Hindlimb muscle (tissue), 1 donor: ENCODE measurements at places on chromosomes 7 and 10.

DNA sequence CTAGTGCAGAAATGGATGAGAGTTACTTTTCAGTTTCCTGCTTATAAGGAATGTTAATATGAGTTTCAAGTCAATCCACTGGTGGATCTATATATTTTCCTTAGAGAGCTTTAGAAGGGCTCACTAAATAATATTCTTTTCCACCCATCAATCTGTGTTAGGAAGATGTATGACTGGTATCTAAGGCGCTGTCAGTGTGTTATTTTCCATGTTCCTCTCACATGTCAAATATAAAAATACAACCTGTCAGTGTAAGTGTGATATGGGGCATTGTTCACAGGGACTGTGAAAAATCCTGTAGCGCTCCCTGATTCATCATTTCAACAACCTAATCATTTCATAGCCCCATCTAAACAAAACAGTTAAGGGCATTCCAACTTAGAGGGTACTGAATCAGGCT is 203.1 kb downstream of the TMEM26 start:
- DNase-seq: no peak

DNA sequence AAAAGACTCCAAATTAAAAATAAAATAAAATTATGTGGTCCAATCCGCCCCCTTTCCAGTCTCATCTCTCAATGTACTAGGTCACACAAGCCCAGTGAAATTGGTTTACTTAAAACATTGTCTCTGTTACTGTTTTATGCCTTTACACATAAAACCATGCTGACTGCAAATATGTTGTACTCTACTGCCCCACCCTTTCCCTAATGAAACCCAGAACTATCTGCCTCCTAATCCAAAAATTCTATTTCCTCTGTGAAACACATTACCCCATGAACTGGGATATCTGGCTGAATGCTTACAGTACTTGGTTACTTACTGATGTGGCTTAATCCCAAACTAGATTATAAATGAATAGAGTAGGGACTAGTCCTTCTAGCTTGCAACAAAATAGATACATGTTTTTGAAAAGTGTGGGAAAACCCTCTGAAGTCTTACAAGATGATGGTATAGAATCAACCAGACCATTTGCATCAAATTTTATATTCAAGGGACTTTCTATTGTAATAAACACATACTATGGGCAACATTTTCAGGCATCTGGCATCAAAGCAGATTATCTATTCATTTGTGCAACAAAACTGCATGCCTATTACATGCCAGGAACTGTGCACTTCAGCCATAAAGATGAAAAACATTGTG is 10.0 kb upstream of the KMT2E start:
- DNase-seq: no peak

DNA sequence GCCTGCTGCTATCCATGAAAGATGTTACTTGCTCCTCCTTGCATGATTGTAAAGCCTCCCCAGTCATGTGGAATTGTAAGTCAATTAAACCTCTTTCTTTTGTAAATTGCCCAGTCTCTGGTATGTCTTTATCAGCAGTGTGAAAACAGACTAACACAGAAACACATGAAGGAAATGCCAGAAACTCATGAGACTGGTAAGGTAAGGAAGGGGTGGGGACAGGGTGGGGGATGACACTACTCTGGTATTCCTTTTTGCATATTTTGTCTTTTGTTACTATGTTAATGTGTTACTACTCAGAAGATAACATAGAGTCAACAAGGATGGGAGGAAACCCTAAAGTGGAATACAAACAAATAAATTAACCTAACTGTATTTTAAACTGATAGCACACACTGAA is 69.8 kb upstream of the DRGX start:
- DNase-seq: no peak

GRCh38 chr7:20776214-20776911 is 10.3 kb downstream of the SP8 start:
- no peak for DNase-seq

DNA sequence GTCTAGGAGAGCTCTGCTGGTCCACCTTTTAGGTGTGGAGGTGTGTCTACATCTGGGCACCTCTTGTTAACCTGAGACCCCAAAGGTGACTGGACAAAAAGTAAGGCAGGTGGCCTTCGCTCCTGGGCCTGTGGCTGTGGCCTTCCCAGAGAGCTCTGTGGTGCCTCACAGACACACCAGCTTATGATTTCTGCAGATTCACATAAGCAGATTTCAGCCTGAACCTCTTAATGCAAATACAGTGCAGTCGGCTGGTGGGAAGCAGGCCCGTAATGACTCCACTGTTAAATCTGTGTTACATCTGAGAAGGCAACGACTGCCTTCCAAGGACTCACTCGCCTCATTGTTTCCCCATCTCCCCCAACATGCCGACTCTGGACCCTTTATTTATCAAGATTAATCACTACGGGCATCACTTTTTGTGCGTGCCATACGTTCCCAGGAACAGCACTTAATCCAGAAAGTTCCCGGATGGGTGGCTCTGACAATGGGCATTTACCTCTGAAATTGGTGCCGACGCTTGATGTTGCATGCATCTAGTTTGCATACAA is 119.8 kb downstream of the EBF3 start:
- DNase-seq: no peak

DNA sequence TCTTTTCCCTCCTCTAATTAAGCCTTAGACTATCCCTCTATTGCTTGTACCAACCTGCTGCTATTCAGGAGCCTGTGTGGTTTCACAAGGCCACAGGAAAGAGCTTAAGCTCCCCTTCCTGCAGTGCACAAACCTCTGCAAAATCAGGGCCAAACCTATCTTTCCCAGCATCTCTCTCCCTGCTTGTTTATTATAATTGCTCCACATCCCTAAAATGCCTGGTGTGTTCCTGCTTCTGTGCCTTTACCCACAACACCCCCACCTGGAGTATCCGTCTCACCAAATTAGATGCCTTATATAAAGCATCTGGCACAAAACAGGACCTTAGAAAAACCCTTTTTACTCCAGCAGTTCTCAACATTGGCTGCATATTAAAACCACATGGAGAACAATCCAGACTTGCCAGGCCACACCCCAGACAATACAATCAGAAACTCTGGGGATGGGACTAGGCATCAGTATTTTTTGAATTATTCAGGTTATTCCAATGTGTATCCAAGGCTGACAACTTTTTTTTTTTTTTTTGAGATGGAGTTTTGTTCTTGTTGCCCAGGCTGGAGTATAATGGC is 16.7 kb downstream of the SEC31B start:
- no peak for DNase-seq

GRCh38 chr7:106187613-106188350 is 75.7 kb upstream of the SYPL1 start:
- no peak for DNase-seq

DNA sequence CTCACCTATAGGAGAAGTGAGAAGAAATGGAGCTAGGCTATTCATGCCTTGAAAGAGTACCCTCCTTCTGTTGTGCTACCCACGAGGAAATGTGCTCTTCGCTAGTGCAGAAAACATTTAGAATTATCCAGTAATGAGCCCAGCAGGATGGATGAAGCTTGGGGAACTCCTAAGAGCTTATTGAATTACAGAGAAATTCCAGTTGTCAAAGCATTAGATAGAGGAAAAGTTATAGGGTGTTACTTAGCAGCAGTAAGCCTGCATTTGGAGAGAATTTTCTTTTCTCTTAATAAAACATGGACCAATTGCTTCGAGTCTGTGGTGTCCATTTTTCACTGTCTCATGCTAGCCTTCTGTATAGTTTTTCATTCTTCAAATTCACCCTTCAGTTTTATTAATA is 5.0 kb downstream of the R3HCC1L start:
- no peak for DNase-seq

- DNase-seq: peak; percentile 22
Measured at GRCh38 chr10:14056610-14057332, 274.0 kb downstream of the FRMD4A start.

- DNase-seq: no peak
Measured at GRCh38 chr7:50331564-50332208, 27.2 kb downstream of the IKZF1 start.

DNA sequence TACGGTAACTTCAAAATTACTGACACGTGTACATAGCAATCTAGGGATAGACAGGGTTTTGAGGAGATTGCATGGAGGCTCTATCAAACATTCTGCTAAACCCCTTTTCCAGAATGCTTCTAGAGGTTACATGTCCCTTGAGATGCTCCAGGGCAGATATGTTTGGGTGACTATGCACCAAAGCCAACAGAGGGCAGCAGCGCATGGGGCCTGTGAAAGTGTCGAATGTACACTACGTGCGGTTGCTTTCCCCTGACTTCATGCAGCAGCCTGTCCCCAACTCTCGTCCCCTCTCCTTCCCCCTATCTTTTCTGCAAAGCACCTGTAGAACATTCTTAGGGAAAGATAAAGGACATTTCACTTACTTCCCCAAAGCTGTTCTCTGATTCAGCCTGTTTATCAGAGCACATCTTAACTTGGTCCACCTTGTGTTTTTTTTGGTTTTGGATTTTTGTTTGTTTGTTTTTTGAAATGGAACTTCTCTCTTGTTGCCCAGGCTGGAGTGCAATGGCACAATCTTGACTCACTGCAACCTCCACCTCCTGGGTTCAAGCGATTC is 90.2 kb downstream of the UBE3C start:
- no peak for DNase-seq

GRCh38 chr10:48842231-48842630 is 97.4 kb downstream of the LRRC18 start:
- DNase-seq: no peak

GRCh38 chr10:123009105-123009820 is 457 bp downstream of the ACADSB start:
- DNase-seq: peak; percentile 19

GRCh38 chr10:1095498-1095897 is 39.3 kb downstream of the WDR37 start:
- no peak for DNase-seq

DNA sequence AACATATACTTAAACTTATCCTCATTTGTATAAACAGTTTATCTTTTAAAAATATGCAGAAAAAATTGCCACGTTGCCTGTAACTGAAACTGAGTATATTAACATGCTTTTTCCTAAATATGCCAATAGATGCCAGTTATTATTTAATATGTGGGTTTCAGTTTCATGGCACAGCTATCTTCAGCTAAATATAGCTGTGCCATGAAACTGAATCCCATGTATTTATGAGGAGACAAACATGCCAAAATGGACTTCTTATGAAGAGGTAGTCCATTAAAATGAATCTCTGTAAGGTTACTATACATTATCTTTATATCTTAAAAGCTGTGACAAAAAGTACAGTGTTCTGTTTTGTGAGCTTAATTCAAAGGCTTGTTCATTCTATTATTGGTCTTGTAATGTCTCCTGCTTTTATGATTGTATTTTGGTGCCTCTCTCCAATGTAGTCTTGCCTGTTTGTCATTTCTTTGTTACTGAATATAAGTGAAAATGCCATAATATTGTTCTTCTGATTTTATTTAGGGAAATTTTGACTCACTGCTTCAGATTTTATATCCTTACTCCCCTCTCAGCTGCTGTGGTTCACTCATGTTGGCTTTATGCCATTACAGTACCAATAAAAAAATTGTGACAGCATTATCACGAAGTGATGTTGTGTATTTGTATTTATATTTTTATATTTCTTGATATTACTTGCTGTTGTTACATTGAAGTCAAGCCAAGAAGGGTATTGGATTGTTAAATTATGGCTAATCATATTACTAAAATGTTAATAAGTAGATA is 34.3 kb upstream of the CACNA2D1 start:
- DNase-seq: no peak

DNA sequence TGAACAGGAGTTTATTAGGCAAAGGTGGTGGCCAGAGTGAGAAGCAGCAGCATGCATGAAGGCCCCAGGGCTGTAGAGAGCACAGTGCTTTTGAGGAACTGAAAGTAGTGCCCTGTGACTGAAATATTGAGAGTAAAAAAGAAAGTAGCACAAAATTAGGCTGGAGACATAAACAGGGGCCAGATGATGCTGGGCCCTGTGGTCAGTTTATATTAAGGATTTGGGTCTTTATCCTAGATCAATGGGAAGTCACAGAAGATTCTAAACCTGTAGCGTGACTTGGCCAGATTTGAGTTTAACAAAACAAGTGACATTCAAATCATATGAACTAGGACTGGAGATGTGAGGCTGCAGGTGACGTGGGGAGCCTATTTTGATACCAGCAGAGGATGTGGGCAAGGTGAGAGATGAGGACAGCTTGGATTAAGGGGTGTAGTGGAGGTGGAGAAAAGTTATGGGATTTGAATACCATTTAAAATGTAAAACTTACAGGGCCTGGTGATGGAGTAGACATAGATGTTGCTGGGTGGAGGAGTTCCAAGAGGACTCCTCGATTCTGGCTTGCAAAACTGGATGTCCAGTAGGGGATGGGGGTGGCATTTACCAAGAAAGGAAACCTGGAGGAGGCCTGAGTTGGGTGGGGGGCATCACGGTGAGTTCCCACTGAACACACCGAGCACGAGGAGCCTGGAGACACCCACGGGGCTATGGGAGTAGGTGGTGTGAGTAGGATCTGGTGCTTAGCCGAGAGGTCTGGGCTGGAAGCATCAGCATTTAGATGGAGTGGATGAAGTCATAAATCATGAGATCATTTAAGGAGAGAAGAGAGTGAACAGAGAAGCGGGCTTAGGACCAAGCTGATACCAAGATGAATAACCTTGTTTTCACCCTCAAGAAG is 52.8 kb downstream of the HHEX start:
- DNase-seq: no peak
